ENCODE measurements at places on chromosomes 7 and 10.

GRCh38 chr7:33537104-33537477, 368.2 kb upstream of the BMPER start:
- DNase-seq: no peak

DNA sequence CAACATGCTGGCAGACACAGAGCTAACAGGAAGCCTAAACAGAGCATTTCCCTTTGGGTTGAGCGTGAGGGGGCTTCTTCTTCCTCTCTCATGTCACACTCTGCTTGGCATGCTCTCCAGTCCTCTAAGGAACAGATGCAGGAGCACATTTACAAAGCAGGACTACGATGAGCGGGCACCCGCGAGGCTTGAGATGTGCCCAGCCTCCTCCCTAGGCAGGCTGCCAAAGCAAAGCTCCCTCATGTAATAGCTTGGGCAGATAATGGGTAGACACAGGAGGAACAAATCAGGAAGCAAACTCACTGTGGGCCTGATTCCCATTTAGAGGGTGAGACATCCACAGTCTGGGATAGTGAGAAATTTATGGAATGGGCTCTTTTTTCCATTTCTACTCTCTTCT, 519.1 kb downstream of the NRG3 start:
- no peak for DNase-seq

GRCh38 chr7:34463830-34464229, 194.2 kb upstream of the NPSR1 start:
- no peak for DNase-seq

DNA sequence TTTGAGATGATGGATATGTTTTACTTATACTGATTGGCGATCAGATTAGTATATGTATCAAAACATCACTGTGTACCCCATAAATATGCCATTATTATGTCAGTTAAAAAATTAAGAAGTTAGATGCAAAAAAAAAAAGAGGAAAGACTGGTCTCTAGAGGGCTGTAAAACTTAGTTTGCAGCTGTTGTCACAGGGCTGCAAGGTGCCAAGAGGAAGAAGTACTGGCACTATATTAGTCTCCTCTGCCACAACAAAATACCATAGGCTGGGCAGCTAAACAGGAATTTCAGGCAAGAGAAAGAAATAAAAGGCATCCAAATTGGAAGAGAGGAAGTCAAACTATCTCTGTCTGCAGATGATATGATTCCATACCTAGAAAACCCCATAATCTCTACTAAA, 177.8 kb upstream of the PLPP4 start:
- DNase-seq: no peak

DNA sequence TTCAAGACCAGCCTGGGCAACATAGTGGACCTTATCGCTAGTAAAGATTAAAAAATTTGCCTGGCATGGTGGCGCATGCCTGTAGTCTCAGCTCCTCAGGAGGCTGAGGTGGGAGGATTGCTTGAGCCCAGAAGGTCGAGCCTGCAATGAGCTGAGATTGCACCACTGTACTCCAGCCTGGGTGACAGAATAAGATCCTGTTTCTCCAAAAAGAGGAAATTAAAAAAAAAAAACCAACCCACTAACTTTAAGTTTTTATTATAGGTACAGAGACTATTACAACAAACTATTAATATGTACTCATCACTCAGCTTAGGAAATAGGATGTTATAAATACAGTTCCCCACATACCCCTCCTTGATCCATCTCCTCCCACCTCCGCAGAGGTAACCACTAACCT, 30.2 kb downstream of the DHTKD1 start:
- DNase-seq: no peak

DNA sequence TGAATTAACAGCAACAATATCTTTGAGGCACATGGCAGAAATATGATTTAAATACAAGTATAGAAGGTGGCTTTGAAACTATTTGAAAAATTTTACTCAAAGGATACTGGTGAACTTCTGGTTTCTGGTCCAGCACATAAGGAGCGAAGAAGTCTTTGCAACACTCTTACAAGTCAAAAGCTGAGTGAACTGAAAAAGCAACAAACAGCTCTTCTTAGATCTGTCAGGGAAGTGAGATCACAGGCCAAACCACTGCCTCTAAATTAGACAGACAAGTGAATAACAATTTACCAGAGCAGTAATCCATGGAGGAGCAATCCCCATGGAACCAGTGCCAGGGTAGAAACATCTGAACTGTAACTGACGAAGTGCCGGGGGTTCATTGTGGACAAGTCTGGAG, 9.6 kb upstream of the VWC2 start:
- DNase-seq: no peak
